ENCODE measurements at places on chromosomes 1 and 21.

GRCh38 chr1:187037973-187038553, 209.3 kb downstream of the PLA2G4A start:
- no peak for DNase-seq

GRCh38 chr1:192350356-192350755, 33.6 kb downstream of the RGS21 start:
- DNase-seq = no peak

DNA sequence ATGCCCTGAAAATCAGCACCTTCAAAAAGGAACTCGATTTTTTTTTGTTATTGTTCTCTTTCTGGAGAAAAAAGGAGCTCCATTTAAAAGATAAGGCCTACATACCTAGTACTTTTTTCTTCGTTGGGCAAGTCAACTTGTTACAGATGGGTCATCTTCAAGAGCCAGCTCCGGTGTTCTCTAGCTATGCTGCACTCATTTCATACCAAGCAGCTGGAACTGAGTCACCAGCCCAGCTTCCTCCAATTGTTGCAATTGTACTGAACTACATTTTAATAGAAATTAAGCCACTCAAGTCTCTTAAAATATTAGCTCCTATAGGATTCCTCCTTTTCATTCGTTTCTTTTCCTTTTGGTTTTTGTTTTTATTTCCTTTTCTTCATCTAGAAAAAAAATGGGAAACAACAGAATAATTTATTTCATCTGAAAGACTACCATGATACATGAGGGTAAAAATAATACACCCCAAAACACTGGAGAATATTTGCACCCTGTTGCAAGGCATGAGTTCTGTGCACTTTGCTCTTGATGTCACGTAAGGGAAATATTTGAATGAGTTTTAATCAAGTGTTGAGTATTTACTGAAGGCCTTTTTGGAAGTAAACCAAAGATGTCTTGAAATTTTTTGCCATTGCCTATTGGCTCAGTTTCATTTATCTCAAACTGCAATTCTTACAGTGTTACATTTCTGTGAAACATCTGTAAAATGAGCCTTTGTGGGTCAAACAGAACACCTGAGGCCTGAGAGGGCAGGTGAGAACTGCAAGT, 60.5 kb downstream of the CLIC4 start:
- no peak for DNase-seq

- DNase-seq = no peak
These were observed 1.5 kb downstream of the LSS start for GRCh38 chr21:46226920-46227599.

- DNase-seq = no peak
These were observed 172.2 kb upstream of the L1TD1 start for GRCh38 chr1:62022382-62022983.

DNA sequence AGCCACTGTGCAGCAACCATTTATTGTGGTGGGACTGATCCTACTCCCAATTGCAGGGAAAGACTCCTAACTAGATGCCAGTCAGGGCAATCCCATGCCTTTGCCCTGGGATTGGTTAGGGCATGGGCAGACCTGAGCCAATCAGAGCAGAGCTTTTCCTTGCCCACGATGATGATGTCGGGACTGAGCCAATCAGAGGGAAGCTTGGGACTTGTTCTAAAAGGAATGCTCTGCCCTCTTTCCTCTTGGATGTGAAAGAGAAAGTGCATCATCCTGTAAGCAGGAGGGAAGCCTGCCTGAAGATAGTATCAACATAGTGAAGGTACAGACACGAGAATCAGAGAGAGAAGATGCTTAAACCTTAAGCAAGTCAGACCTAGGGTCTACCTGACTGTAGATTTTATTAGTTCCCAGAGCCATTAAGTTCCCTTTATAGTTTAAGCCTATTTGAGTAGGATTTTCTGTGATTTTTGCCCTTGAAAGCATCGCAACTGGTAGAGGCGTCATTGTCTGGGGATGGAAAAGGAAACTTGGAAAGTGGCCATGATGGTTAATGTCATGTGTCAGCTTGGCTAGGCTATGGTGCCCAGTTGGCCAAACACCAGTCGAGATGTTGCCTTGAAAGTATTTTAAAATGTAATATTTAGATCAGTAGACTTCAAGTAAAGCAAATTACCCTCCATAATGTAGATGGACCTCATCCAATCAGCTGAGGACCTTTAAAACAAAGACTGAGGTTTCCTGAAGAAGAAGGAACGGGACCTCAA, 19.9 kb downstream of the IRF2BP2 start:
- DNase-seq = no peak

DNA sequence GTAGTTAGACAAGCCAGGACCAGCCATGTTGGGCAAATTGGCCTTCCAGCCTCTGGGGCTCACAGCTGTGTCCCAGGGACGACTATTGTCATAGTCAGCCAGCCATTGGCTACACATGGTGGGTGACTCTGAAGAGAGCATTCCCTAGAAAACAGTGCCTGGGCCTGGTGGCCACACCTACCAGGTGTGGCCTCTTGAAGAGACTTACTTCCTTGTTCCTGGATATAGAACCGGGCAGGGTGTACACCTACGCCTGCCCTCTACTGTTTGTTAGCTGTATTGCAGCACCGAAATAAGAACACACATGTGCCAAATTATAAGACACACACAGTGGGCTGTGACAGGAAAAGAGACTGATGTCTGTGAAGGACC, 134.6 kb upstream of the ARHGEF16 start:
- DNase-seq = peak; percentile 60

GRCh38 chr1:10575616-10576015, 100.9 kb downstream of the PEX14 start:
- DNase-seq = no peak

DNA sequence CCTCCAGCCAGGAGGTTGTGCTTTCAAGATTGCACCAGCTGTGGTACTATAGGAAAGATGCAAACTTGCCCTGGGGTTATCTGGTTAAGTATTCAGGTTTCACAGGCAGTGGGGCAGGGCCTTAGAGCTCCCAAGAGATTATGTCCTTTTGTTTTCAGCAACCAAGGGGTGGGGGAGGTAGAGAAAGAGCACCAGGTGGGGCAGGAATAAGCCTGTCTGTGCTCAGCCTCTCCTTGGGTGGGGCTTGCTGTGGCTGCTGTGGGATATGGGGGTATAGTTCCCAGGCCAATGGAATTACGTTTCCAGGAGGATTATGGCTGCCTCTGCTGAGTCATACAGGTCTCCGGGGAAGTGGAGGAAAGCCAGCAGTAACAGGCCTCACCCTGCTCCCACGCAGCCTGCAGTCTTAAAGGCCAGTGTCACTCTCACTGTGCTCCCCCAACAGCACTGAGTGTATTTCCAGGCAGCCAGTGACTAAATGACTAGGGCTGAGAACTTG, 508.6 kb downstream of the RWDD3 start:
- DNase-seq = no peak

DNA sequence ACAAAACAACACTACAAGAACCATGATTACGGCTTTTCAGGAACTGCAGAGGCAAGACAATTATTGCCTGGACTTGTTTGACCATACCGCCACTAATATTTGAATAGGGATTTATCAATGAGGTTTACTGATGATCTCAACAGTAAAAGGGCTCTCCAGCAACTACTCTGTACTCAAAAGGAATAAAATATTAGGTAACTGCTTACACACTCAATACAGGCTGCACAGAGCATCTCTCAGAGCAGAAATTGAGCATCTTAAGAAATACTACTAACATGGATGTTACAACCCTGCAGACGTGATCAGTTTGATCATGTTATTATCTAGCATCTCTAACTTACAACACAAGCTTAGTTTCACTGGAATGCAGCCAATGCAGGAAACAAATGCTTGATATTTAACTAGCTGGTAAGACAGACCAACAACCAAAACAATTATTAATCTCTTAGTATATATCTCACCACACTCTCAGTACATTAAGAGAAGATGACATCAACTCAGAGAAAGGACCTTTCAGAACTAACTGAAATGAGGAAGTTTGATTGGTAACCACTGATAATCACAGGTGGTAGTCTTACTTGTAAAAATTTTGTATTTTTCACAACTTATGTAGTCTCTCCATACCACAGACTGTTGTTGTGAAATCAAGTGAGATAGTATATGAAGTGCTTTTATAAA, 52.2 kb downstream of the PUM1 start:
- no peak for DNase-seq

DNA sequence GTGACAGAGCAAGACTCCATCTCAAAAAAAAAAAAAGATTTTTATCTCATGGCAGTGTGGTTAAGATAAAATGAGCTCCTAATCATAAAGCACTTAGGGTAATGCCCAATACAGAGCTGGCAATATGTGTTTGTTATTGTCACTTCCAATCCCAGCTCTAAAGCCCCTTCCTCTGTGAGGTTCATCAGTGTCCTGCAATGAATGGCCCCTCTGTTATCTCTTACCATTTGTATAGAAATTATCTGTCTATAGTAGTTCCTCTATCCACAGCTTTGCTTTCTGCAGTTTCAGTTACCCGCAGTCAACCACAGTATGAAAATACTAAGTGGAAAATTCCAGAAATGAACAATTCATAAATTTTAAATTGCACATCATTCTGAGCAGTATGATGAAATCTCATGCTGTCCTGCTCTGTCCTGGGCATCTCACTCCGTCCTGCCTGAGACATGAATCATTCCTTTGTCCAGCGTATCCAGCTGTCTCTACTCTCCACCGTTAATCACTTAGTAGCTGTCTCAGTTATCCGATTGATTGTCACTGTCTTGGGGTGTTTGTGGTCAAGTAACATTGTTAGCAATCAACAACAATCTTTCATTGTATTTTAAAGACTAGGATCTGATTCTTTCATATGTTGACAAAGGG, 50.2 kb upstream of the DNAH14 start:
- no peak for DNase-seq

GRCh38 chr1:39173995-39174380, 30.5 kb upstream of the MACF1 start:
- DNase-seq = no peak

DNA sequence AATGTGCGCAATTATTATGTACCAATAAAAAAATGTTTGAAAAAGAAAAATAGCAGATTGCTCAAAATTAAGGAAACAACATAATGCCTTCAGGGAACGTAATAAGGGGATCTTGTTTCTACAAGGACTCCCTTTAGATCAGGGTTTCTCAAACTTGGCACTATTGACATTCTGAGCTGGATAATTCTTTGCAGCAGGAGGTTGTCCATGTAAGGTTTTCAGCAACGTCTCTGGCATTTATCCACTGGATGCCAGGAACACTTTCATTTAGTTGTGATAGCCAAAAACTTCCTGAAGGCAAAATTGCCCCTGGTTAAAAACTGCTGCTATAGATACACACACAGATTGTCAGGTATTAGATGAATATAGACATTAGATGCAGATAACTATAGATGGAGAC, 666.7 kb upstream of the ADAMTS5 start:
- DNase-seq = no peak

GRCh38 chr1:220274251-220274855, 2.1 kb upstream of the RAB3GAP2 start:
- DNase-seq = no peak

DNA sequence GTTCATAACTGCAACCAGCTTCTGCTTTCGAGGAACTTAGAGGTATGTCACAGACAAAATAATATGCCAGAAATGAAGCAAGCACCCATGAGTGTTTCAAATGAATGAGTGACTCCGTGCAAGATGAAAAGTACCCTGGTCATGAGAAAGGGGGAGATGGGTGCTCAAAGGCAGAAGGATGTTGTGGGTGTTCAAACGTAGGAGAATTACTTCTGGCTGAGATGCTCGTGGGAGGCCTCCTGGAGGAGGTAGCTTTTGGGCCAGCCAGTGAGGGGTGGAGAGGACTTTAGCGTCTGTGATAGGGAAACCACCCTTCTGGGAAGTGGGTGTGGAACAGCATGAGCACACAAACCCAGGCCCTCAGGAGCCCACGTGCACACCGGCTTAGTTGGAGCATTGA, 113.8 kb downstream of the SYF2 start:
- no peak for DNase-seq

DNA sequence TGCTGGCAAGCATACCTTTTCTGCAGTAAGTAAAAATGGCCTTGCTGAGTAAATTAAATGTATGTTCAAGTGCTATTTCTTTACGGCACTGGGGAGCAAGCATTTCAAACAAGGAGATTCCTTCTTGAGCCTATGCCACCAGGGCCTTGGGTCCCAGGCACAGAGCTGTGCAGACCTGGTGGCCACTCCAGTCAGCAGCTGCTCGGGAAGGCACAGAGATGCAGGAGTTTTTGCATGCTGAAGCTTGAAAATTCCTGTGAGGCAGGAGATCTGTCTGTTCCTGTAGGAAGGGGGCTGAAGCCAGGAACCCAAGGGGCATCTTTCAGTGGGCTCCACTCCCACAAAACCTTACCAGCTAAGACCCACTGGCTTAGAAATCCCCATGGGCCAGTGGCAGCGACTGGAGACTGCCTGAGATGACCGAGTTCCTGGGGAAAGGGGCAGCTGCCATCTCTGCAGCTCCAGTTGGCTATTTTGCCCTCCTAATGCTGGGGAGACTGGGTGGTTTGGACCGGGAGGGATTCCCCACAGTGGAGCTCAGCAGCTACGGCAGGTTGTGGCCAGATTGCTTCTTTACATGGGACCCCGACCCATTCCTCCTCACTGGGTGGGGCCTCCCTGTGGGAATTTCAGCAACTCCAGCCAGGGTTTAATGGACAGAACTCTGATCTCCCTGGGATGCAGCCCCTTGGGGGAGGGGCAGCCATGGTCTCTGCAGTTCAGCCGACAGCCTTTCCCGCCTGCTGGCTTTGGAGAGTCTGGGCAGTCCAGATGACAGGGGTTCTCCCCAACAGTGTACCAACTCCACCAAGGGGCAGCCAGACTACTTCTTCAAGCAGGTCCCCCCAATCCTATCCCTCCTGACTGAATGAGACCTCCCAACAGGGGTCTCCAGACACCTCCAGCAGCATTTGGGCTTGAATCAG, 8.4 kb upstream of the PGBD2 start:
- no peak for DNase-seq

GRCh38 chr21:21236996-21237395, 238.8 kb downstream of the NCAM2 start:
- DNase-seq = no peak

All from activated CD4-positive, alpha-beta T cell treated with anti-CD3 and anti-CD28 coated beads, Interleukin-2, Interleukin-6, amounts not matched to agents 100 ng/mL and 50 ng/mL, durations not matched to agents 16 hours and 8 hours (primary cell).